ENCODE measurements at places on chromosomes 12 and 14.

DNA sequence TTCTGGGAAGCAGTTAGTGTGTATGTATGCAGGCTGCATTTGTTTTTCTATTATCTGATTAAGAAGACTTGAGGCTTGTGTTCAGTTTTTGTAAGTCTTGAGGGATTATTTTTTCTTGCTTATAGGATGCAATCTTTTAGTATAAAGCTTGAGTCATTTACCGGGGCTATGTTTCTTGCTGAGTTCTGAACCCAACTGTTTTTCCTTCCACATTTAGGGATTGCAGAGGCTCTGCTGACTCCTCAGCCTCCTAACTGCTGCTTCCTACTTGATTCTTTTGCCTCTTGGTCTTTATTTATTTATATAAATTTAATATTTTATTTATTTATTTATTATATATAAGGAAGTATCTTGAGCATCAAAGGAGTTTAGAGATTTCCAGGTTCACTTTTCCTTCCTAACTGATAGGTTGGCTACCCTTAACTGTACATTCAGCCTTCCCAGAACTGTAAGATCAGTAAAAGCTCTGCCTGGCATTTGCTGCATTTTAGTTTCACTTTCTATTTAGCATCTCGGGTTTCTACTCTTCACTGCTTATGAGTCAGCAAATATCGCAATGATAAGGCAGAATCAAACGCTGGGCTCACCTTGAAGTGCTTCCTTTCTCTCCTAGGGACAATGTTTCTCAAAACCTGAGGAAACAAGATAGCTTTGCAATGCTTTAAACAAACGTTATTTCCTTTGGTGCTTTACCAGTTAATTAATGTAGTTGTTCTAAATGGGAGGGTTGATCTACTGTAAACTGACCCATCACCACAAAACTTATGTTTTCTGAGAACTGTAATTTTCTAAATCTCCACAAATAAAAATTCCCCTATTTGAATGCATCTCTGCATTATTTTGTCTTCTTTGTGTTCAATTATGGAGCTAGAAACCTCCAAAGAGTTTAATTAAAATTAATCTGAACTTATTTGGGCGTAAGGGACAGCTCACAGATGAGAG is 1183.7 kb upstream of the TMEM132C start:
- DNase-seq, result no peak

GRCh38 chr12:109553906-109554500 is 19.3 kb downstream of the MMAB start:
- DNase-seq, result no peak

DNA sequence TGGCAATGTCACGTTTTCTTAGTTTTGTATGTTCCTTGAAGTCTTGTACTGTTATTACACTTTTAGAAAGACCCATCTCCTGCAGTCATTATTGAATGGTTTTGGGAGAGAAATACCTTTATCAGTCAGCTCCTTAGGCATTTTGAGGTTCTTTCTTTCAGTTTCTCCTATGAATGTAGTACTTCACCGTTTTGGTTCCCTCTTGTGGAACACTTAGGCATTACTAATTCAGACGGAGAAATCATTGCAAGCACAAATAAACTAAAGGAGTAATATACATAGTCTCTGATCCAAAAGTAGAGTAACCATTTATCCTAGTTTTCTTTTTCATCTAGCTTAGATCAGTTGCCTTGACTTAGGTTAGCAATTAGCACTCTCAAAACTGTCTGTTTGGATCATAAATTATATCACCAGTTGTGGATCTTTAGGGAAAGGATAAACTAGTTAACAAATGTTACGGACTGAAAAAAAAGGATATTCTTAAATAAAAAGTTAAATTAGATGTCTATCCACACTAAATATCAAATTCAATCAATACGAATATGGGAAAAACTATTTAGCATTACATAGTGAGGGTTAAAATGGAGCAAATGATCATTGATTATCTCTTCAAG is 1538.3 kb upstream of the SEL1L start:
- no peak for DNase-seq

GRCh38 chr14:37600880-37601741 is 5.7 kb downstream of the TTC6 start:
- DNase-seq, result no peak

GRCh38 chr12:9673404-9674225 is 4.1 kb downstream of the CLEC2D start:
- DNase-seq, result peak; percentile 27

- no peak for DNase-seq
These were observed 123.7 kb upstream of the GSC start for GRCh38 chr14:94893411-94894160.

- peak; percentile 81 for DNase-seq
These were observed 65.1 kb downstream of the PCNX1 start for GRCh38 chr14:70972107-70972976.

DNA sequence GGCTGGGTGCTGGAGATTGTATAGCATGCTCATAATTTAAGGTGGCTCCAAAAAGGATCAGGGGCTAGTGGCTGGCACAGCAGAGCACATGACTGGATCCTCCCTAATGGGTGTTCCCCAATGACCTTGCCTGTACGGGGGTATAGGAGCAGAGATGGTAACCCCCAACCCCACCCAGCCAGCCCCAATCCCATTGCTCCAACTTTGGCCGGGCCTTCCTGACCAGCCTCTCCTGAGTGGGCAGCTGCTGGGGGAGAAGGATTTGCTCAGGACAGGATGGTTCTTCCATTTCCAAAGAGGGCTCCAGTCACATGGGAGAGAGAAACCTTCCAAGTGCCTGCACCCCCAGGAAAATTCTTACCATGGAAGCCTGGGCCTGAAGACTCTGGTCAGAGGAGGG is 15.3 kb upstream of the NR4A1 start:
- DNase-seq, result no peak

- no peak for DNase-seq
These were observed 74.4 kb upstream of the VRK1 start for GRCh38 chr14:96722736-96723135.

GRCh38 chr12:46659032-46659650 is 166.7 kb downstream of the SLC38A4 start:
- no peak for DNase-seq

DNA sequence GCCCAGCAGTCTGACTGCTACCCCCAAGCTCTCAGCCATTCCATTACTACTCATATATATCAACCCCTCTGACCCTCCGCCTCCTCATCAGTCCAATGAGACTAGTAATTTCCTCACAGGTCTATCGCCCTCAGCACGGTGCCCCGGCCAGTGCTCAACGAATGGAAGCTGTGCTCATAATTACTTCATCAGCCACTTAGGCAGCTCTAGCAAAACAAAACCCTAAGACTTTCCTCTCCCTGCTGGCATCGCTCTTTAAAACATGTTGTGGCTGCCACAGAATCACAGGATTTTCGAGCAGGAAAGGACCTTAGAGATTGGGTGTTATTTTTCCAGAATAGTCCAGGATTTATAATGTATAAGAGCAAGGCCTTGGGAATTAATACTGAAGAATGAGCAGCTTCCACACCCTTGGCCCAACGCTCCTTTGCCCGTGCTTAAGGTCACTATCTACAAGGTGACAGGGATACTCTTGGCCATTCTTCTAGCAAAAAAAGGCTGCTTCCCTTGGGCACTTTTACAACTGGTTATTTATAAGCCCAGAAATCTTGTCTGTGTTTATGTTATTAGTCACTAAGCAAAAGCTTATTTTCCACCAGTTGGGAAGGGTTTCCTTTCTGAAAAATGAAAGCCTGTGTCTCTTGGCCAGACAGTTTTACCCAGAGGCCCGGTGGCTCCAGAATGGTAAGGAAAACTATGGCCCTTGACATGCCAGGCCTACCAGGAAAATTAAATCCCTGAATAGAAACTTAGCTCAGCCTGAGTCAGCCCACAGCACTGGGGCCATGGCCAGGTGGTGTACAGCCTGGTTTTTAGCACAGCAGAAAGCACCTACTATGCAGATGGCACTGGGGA is 47.9 kb downstream of the NUAK1 start:
- no peak for DNase-seq

DNA sequence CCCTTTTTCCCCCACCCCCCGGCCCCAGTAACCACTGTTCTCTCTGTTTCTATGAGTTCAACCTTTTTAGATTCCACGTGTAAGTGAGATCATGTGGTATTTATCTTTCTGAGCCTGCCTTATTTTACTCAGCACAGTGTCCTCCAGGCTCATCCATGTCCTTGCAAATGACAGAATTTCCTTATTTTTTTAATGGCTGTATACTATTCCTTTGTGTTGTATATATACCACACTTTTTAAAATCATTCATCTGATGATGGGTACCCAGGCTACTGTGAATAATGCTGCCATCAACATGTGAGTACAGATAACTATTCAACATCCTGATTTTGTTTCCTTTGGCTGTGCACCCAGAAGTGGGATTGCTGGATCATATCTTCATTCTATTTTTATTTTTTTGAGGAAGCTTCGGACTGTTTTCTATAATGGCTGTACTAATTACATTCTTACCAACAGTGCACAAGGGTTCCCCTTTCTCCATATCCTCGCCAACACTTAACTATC is 54.7 kb downstream of the DDX51 start:
- DNase-seq, result no peak

GRCh38 chr14:34161351-34162082 is 210.6 kb upstream of the EGLN3 start:
- DNase-seq, result no peak

- no peak for DNase-seq
These were observed 41.6 kb downstream of the SCN8A start for GRCh38 chr12:51632623-51633022.

GRCh38 chr12:109382031-109382430 is 34.3 kb downstream of the MYO1H start:
- no peak for DNase-seq

- no peak for DNase-seq
These were observed 64.9 kb downstream of the GPHN start for GRCh38 chr14:66572826-66573225.

DNA sequence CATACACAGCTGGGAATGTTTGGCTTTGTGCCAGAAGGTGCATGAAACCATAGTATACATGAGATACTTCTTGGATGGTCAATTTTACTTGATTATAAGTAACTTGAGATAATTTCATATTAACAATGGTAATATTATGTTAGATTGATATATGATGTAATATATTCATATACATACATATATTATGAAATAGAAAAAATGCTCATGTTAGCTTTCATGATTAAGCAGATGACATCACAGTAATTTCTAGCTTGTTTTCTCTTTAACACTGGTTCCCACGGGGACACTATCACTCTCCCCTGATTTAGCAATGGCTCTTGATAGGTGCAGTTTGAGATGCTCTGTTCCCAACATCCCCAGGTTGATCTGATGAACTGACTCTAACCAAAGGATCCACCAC is 35.4 kb upstream of the NTF3 start:
- DNase-seq, result no peak

GRCh38 chr12:103524238-103524875 is 28.6 kb upstream of the C12orf42 start:
- DNase-seq, result no peak

GRCh38 chr14:93148979-93149378 is 33.3 kb upstream of the ITPK1 start:
- no peak for DNase-seq

DNA sequence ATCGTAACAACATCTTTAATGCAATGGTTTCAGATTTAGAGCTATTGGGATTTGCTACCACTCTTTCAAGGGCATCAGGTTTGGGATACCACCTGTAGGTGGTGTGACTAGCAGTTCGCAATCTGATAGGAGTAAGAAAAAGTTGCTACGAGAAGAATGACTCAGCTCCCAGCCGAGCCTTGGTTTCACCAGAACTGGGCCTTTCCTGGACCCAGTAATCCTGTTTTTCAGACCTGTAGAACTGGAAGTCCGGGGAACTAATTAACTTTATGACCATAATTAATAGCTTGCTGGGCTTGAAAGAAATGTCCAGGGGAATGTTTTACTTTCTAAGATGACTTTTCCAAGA is 770 bp downstream of the ABHD4 start:
- DNase-seq, result no peak

- no peak for DNase-seq
These were observed 22.1 kb downstream of the OR10P1 start for GRCh38 chr12:55658635-55659391.

DNA sequence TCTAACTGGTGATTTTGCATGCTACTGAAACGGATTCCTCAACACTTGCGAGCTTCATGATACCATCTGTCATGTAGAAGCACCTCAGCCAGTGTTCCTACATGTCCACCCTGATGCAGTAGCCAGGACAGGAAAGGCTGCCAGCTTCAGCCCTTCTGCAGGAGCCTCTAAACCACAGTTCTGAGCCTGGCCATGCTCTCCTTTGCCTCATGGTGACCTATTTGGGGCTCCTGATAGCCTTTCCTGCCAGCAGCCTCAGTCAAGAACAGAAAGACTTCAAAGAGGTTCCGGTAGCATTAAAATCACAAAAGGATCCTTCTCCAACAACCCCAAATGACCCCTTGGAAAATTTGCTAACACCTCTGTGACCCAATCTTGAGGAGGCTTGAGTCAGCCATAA is 96.0 kb downstream of the CNTN1 start:
- DNase-seq, result no peak

- no peak for DNase-seq
These were observed 25.6 kb upstream of the NFYB start for GRCh38 chr12:104163631-104164030.

GRCh38 chr14:61121355-61121787 is 140.3 kb downstream of the SLC38A6 start:
- no peak for DNase-seq

GRCh38 chr14:90344331-90345238 is 12.8 kb upstream of the NRDE2 start:
- DNase-seq, result no peak

GRCh38 chr14:24339284-24340151 is at the start of gene RIPK3:
TSS of gene RIPK3 (minus strand) at chr14:24339991. CDS start at chr14:24339826, 165 bp downstream.
- DNase-seq, result peak; percentile 46

GRCh38 chr12:11705010-11705409 is 55.5 kb downstream of the ETV6 start:
- DNase-seq, result no peak

- no peak for DNase-seq
These were observed 509.4 kb downstream of the GALC start for GRCh38 chr14:87483271-87484260.

GRCh38 chr14:23123419-23123818 is 4.4 kb upstream of the CEBPE start:
- DNase-seq, result no peak

- no peak for DNase-seq
These were observed 398.4 kb downstream of the SYT1 start for GRCh38 chr12:79262938-79263337.

- no peak for DNase-seq
These were observed 33.8 kb downstream of the CCDC38 start for GRCh38 chr12:95908573-95908972.

- DNase-seq, result no peak
These were observed 22.7 kb upstream of the EID3 start for GRCh38 chr12:104280717-104281458.

DNA sequence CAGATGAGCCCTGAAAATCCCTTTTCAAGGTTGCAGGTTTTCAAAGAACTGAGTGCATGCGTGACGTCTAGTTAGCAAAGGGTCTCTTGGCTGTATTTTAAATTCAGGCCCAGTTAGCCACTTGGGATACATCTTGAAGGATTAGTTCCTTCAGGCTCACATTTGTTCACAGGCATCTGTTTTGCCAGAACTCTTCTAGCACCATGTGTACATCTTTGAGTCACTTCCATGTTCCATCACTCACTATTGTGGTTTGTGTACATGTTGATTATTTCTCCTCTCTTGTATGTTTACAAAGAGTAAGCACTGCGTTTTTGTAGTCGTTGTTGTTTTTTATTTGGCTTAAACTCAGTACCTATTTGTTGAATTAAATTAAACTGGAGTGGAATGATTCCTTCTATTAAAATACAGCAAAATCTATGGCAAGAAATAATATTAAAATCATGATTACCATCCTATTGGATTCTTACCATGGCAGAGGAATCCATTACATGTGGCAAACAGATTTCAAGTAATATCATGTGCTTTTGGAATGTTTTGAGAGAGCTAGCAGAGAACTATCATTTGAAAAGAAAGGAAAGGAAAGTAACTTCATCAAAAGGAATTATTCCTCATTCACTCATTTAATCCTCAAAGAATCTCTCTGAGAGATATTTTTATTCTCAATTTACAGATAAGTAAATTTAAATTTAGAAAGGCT is 438.9 kb upstream of the FAR2 start:
- no peak for DNase-seq
